ENCODE measurements at places on chromosomes 11 and 22.

DNA sequence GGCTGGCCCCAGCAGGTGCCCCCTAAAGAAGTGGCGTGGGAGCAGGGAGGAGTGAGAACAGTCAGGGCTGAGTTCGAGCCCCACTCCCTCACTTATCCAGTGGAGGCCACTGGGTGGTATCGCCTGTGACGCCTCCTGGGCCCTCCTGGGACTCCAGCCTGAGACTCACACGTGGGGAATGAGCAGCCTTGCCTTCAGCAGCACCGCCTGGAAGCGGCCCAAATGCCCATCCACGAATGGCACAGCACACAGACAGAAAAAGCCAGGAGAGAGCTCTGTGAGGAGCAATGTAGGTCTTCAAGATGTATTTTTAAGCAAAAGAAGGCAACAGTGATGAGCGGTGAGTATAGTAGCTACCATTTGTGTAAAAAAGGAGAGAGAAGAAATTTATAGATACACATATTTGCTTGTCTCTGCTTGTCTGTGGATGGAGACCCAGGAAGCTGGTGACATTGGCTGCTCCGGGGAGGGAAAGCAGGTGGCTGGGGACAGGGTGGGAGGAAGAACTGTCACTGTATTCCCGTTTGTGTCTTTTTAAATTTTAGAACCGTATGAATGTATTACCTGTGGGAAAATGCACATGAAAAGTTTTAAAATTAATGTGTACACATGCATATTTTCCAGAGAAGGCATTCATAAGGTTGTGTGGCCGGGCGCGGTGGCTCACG lies 13.2 kb downstream of the KCNJ4 start:
- no peak for DNase-seq

DNA sequence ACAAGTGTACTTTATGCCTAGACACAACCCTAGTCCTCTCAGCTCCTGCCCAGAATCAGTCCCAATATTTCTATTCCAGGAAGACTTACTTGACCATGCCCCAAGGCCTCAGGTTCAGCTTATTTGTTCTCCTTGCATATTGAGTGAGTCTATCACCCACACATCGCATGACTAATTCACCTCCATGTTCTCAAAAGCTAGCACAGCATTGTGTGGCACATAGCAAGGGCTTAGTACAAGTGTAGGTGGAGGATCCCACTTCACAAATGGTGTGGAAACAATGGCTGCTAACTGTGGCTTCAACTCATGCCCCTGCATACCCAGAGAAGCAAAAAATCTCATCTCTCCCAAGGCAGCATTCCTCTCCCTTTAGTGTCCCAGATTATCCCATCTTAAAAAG lies 602.6 kb upstream of the API5 start:
- no peak for DNase-seq

DNA sequence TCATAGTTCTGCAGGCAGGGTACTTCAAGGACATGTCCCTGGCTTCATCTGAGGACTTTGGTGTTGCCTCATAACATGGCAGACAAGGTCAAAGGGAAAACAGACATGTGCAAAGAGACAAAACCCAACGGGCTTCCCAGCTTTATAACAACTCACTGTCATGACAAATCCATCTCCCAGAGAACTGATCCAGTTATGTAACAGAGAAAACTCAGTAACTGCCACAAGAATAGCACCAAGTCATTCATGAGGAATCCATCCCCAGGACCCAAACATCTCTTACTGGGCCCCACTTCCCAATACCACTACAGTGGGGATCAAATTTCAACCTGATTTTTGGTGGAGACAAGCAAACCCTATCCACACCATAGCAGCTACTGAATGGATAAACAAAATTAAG lies 13.0 kb downstream of the OR52N4 start:
- no peak for DNase-seq

- no peak for DNase-seq
Measured at GRCh38 chr11:13215149-13215548, 62.4 kb upstream of the BMAL1 start.

DNA sequence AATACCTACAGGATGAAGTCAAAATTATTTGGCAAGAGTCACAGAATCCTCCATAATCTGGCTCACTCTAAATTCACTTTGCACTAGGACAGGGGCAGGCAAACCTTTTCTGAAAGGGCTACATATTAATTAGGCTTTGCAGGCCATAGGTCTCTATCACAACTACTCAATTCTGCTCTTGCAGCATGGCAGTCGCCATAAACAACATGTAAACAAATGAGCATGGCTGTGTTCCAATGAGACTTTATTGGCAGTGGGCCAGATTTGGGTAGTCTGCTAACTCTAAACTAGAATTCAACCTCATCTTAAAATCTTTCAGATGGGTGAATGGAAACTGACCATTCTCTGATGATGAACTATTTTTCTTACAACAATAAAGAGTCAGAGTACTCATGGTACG lies 5.8 kb downstream of the THRSP start:
- DNase-seq, result no peak

- no peak for DNase-seq
Measured at GRCh38 chr11:76854709-76855108, 6.0 kb upstream of the ACER3 start.

- DNase-seq, result no peak
Measured at GRCh38 chr22:48658871-48659270, 1168.8 kb downstream of the BRD1 start.

GRCh38 chr11:67644042-67644441 lies 4.5 kb upstream of the TBX10 start:
- no peak for DNase-seq

DNA sequence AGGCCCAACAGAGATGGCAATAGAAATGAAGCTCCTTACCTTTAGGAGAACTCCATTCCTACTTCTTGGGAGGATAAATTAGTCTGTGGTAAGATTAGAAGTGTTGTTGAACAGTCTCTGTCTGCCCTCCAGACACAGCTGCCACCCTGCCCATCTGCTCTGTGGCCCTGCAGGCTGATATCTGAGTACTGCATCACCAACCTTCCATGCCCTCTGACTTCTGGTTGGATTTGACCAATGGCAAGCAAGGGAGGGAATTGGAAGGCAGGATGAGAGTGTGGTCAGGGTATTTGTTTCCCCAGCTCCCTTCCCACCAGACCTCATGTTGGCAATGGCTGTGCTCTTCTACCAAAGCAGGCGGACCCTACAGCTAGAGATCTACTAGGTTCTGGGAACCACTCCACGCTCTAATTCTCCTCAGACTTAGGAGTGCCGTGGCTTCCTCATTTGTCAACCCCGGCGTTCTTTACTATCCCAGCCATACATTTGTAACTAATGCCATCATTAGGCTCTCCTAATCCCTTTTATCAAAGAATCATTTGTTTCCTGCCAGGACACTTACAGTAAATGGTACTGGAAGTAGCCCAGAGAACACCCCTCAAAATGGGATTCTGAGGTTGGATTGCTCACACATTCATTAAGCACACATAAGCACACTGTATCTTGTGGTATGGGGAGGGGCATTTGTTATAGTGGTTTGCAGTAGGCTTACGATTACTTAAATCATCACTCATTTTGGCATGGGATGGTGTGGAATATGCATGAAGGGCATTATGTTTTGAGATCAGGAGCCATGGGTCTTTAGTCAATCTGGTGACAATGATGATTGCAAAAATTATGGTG lies 35.4 kb upstream of the CD44 start:
- no peak for DNase-seq

- DNase-seq, result no peak
Measured at GRCh38 chr11:66247295-66247694, 21.1 kb upstream of the RAB1B start.

DNA sequence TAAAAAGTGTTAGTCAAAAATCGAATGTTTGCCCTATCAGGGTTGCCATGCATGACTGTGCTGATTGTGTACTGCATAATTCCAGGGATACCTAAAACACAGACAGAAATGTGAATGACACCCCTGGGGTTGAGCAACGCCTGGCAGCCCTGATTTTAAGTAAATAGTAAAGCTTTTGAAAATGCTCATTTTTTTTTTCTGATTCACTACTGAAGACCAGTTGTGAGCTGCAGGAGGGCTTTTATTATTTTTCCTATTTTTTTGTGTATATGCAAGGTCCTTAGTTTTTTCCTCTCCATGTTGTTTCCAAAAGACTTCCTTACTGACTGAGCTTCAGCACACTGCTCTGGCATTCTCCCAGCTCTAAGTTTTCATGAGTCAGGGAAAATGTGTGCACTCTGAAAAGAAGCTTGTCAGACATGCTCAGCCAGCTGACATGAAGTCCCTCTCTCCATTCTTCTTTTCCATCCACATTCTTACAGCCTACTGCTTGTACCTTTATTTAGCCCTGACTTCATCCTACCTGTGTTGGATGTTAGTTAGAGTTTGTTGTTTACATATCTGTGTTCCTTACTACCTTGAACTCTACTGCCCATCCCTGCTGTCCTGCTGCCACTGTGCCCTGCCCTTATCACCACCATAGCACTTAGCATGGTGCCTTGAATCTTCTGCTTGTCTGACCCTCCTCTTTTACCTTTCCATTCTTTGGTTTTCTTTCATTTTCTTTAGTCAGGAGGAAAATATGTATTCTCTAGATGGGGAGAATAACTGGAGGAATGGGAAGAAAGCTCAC lies 79.5 kb downstream of the HORMAD2 start:
- peak; percentile 19 for DNase-seq

- no peak for DNase-seq
Measured at GRCh38 chr22:30777587-30777986, 82.9 kb downstream of the OSBP2 start.

- DNase-seq, result no peak
Measured at GRCh38 chr11:126083829-126084607, 21.4 kb upstream of the CDON start.

- no peak for DNase-seq
Measured at GRCh38 chr22:33393432-33393831, 335.3 kb upstream of the SYN3 start.

- DNase-seq, result no peak
Measured at GRCh38 chr11:122240638-122241037, 124.6 kb upstream of the BLID start.

DNA sequence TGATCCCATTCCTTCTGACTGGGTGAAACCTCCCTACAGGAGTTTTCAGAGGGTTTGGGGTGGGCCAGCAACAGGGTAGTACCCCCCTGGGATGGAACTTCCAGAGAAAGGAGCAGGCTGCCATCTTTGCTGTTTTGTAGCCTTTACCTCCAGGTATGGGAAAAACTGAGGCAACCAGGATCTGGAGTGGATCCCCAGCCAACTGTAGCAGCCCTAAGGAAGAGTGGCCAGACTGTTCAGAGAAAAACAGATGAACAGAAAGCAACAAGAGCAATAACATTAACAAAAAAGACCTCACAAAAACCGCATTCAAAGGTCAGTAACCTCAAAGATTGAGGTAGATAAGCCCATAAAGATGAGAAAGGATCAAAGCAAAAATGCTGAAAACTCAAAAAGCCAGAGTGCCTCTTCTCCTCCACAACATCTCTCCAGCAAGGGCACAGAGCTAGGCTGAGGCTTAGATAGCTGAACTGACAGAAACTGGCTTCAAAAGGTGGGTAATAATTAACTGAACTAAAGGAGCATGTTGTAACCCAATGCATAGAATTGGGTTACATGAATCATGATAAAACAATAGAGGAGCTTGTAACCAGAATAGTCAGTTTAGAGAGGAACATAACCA lies 1288.6 kb upstream of the CNTN5 start:
- no peak for DNase-seq

GRCh38 chr22:30662040-30662439 lies 5.6 kb downstream of the DUSP18 start:
- no peak for DNase-seq

GRCh38 chr11:77080643-77081210 lies 14.0 kb downstream of the CAPN5 start:
- DNase-seq, result no peak

- DNase-seq, result no peak
Measured at GRCh38 chr11:95101935-95102334, 12.3 kb downstream of the ENDOD1 start.

- DNase-seq, result no peak
Measured at GRCh38 chr11:68954836-68955606, 25.8 kb downstream of the MRGPRD start.

DNA sequence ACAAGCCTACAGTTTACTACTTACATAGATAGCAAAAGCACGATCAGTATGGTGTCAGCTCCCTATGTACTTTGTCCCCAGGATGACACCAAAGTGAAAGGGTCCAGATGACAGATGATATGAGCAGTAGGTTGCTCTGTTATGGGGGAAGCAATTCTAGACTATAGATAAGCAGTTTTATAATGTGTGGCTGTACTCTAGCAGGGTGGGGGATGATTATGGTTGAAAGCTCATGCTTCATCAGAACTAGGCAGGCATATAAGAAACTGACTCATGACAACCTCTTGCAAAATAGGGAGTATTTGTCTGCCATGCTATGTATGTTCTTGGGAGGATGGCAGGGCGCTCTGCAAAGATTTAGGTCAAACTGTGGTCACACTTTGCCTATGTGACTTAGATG lies 158.2 kb upstream of the ZBED5 start:
- no peak for DNase-seq

- DNase-seq, result no peak
Measured at GRCh38 chr11:118956847-118957469, 860 bp downstream of the UPK2 start.

- no peak for DNase-seq
Measured at GRCh38 chr11:86068138-86068871, 579 bp downstream of the PICALM start.

Measured in GM04503 (cell line).